Stimulated activated CD4-positive, alpha-beta T cell treated with anti-CD3 and anti-CD28 coated beads, Interleukin-4, amount 100 ng/mL, for 24 hours (primary cell): ENCODE measurements at places on chromosomes 16 and 17.

- no peak for DNase-seq
These were observed 9.7 kb downstream of the CDRT4 start for GRCh38 chr17:15457723-15458094.

- no peak for DNase-seq
These were observed 19.6 kb downstream of the SCNN1G start for GRCh38 chr16:23202166-23202565.

- no peak for DNase-seq
These were observed 5.0 kb downstream of the HAPSTR1 start for GRCh38 chr16:9096416-9096952.

DNA sequence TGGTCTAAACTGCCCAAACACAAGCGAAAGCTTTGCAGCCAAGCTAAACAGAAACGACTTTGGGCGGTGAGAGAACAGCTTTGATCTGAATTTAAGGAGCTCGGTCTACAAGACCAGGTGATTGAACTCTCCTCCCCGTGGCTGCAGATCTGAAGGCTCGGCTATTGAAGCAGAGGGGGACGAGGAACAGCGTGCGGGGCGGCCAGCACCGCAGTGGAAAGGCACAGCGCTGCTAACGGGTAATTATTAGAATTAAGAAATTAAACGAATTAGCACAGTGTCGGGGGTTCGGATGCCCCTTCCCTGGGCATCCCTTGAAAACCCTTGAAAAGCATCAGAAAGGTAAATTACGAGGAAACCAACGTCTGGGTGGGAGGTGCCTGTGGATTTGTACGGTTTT, 431 bp downstream of the TEKT3 start:
- no peak for DNase-seq

DNA sequence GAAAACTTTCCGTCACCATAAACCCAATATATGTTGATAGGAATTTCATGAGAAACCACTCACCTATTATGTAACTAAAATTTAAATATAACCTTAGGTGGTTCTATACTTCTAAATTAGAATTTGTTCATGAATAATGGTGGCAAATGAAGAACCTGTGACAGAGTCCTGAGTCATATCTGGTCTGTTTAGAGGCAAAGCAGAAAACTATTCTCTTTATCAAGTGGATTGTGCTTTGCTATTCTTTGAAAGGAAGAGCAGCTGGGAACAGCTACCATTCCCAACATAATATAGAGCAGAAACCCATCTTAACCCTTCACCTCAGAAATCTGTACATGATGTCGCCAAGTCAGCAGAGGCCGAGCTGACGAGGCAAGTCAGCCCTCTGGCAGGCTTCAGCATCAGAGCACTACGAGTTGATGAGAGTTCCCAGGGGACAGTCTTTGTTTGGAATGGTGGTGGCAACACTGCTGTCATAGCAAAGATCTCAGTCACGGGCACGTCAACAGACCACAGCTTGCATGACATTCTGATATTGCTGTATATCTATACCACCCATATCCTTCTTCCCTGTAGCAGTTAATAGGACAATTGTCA, 631.9 kb upstream of the CA10 start:
- no peak for DNase-seq

GRCh38 chr16:84182104-84182503, 4.8 kb downstream of the TAF1C start:
- no peak for DNase-seq

- DNase-seq, result no peak
These were observed 4.7 kb downstream of the FAM20A start for GRCh38 chr17:68596411-68596945.

DNA sequence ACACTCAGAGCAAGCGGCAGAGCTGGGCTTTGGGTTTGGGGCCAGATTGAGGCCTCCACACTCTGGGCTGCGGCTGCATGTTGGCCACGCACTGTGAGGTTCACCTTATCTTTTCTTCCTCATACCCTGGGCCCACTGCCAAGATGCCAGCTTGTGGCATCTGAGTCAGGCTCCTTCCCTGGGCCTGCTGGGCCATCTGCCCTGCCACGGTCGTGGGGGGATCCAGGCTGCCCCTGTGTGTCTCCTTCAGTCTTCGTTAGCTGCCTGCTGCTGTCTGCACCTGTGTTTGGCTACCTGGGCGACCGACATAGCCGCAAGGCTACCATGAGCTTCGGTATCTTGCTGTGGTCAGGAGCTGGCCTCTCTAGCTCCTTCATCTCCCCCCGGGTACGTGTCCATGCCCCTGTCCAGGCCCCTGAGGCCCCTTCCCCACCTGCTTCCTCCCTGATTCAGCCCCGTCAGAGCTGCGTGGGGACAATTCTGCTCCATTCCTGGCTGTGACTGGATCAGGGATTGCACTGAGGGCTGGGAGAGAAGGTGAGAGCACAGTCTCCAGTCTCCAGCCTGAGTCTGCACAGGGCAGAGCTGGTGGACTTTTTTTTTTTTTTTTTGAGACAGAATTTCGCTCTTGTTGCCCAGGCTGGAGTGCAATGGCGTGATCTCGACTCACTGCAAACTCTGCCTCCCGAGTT, 11.2 kb downstream of the SPNS3 start:
- no peak for DNase-seq

DNA sequence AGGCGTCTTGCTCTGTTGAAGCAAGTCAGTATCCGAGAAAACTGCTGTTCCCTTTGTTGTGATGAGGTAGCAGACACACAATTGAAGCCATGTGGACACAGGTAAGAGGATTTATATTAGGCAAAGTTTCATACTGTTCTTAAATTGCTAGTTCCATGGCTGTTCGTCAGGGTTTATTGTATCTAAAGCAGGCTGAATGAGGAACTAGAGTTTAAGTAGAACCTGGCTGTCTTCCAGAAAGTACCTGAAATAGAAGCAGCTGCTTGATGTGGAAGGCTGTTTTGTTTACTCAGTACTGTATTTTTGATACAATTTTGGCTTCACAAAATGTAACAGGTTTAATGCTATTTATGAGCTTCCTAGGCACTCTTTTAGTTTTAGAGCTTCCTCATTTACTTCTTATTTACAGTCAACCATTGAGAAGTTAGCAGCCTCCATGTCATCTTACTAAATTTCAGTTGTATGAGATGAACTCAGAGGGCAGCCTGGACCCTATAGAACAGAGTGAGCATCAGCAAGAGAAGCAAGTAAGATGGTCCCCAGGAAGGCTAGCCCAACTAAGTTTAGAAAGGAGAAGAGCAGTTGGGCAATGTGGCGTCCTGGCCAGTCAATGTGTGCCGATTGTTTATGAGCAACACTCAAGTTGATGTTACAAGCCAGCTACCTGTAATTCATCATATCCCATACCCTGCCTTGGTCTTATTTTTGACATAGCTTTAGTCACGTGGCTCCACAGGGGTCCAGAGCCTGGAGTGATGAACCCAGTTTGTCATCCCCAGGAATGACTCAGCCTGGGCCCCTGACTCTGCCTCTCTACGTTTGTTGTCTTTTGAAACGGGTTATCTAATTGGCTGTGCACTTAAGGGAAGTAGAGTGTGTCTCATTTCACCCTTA, 9.7 kb upstream of the ARL2BP start:
- peak; percentile 13 for DNase-seq

GRCh38 chr17:50283714-50284113, 9.4 kb downstream of the TMEM92 start:
- no peak for DNase-seq

GRCh38 chr16:2507052-2507659, 6.6 kb upstream of the ATP6V0C start:
- DNase-seq, result no peak

DNA sequence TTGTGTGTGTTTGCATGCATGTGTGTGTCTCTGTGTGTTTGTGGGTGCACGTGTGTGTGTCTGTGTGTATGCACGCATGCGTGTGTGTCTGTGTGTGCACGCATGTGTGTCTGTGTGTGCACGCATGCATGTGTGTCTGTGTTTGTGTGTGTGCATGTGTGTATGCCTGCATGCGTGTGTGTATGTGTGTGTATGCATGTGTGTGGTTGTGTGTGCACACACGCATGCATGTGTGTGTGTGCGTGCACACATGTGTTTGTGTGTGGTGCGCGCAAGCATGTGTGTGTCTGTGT, 239.9 kb upstream of the TNRC6C start:
- DNase-seq, result no peak

DNA sequence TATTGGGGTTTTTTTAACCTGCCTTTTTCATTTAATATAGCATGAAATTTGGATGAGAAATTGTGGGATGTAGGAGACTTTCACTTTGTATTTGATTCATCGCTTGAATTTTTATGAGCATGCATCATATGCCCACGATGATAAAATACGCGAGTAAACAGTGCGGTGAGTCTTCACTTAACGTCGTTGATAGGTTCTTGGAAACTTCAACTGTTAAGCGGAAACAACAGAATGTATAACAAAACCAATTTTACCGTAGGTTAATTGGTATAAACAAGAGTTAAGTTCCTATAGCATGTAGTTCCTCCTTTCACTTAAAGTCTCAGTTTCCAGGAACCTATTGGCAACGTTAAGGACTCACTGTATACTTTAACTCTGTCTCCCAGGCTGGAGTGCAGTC, 28.7 kb downstream of the MMP15 start:
- DNase-seq, result no peak

DNA sequence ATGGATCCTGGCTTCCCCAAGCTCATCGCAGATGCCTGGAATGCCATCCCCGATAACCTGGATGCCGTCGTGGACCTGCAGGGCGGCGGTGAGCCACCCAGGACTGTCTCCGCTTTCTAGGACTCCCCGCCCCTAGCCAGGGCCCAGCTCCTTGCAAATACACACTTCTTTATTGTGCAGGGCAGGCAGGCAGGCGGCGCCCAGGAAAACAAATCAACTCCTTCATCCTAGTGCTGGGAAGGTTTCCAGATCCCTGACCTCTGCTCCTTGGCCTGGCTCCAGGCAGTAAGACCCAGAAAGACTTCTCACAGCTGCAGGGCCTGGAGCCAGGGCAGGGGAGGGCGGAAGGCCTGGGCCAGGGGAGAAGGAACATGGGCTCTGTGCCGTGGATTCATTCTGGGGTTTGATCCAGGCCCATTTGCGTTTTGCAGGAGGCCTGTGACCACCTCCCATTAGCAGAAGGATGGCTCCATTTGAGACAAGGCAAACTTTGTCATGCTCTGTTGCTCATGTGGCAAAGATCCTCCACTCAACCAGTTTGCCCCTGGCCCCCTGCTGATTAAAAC, 6.0 kb upstream of the LPCAT2 start:
- no peak for DNase-seq

DNA sequence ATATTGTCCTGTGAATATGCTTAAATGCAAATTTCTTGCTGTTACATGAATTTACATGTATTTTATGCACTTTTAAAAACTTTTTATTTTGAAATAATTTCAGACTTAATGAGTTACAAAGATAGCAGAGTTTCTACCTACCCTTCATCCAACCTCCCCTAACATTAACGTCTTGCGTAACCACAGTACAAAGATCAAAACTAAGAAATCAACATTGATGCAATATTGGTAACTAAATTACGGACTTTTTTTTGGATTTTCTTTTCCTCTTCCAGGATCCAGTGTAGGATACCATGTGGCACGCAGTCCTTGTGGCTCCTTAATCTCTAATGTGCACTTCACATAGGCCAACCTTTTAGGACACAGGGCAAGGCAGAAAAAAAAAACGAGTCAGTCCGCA, 124.9 kb downstream of the ABCC12 start:
- DNase-seq, result no peak

DNA sequence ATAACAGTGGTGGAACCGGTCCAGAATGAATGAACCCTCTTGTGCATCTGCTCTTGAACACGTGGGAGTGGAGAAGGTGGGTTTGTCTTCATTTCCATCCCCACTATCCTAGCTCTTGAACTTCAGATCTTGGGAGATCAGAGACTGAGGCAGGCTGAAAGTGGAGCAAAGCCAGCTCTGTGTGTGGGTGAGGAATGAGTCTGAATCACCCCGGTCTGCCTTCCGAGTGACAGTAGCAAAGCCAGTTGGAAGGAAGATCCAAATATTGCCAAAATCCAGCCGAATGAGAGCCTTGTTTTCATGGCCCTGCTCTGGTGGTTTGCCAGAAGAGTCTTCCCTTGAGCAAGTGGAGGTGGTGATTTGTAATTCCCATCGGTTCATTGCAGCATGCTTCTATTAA, 29.0 kb upstream of the ASIC2 start:
- DNase-seq, result no peak

DNA sequence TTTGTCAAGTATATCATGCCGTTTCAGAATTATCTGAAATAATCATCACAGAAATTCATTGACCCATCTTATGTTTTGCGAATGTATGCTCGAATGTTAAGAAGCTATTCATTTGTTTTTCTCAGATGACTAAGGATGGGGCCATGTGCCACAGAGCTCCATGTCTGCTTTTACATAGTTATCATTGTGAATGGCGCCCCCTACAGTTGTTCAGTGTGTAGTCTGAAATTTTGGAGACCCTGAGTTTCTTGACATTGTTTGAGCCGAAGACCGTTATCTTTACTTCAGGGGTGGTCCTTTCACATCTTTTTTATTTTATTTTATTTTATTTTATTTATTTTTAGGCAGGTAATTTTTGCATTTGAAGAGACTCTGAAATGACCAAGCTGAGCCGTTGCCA, 972.0 kb upstream of the RBFOX1 start:
- no peak for DNase-seq

DNA sequence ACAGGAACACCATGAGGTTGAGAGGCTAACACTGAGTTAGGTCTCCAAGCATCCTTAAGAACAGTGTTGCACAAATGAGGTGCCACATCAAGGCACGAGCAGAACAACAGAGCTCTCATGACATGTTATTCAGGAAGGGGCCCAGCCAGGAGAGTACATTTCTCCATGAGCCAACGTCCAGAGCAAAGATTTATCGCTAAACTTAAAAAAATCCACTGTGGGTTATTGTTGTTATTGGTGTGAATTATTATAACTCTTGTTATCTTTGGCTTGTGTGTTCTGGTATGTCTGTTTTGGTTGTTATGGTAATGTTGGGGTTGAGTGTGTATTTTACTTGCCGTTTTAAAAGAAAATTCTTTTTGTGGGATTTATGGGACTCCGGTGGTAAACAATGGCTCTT, 68.9 kb upstream of the MSI2 start:
- DNase-seq, result no peak

DNA sequence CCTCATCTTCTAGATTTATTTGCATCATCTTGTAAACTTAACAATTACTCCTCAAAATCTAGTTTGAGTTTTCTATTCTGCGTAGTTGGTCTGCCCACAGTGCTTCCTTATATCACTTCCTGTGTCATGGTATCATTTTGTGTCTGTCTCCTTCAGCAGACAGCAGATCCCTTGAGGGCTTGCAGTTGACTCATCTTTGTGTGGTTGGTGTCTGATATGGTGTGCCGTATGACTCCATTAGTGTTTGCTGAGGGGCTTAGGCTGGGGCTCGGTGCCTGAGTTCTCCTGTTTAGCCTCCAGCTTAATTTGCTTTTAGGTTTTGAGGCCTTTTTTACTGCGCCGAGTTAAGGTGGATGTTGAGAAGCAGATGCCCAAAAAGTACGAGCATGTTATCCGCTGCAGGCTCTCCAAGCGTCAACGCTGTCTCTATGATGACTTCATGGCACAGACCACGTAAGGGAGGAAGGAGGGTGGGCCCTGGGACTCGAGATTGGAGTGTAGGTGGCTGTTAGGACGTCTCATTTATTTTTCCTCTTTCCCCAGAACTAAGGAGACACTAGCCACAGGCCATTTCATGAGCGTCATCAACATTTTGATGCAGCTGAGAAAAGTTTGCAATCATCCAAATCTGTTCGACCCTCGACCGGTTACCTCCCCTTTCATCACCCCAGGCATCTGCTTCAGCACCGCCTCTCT, 16.9 kb downstream of the SRCAP start:
- DNase-seq, result peak; percentile 57

- no peak for DNase-seq
These were observed 56.7 kb downstream of the YPEL2 start for GRCh38 chr17:59388069-59388556.
